ENCODE measurements at places on chromosomes 7 and 10.

DNA sequence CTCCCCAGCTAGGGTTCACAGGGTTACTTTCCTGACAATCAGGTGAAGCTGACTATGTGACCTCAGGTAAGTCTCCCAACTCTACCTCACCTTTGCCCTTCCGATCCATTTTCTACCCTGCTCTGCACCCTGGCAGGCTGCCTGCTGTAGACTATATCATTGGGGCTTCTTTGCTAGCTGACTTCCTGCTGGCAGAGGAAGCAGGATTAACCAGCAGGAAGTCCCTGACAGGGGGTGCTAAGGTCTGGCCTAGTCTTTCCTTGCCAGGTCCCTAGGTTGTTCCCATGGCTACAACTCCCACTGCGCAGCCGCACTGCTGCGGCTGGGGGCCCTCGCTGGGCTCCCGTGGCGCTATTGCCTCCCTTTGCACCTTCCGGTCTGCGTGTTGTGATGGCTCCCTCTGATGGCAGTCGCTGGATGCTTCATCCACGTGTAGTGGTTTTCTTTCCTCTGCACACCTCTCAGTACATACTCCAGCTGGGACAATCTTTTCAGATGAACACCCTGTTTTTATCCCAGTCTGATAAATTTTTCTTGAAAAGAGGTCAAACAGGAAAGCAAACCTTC is 365.9 kb downstream of the REEP3 start:
- no peak for DNase-seq

GRCh38 chr10:29276251-29276850 is 12.5 kb upstream of the LYZL1 start:
- DNase-seq: no peak

- no peak for DNase-seq
Observed at GRCh38 chr10:48456808-48457761, 147.8 kb downstream of the ARHGAP22 start.

- no peak for DNase-seq
Observed at GRCh38 chr10:122140461-122140902, 130.6 kb upstream of the BTBD16 start.

DNA sequence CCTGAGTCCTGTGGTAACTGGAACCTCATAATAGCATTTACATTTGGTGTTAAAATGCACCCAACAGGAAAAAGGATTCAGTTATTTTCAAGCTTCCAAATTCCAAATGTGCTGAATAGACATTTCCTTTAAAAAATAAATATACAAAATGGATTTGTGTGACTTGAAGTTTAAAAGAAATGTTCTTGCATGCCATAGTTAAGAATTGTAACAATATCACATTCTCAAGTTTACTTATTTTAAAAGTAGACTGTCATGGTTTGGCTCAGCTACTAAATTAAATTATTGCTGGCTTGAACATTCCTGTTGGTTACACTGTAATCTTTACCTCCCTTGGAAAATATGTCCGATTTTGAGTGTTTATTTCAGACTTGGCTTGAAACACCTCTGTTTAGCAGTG is 31.5 kb downstream of the BICC1 start:
- DNase-seq: no peak

GRCh38 chr10:97445722-97446639 is at the start of the genes EXOSC1 and ZDHHC16:
Gene EXOSC1 (minus strand): TSS chr10:97446006. CDS start chr10:97445985, 21 bp downstream.
Gene ZDHHC16 (plus strand): TSS chr10:97446175. CDS start chr10:97451676, 5,501 bp downstream.
- DNase-seq: peak; percentile 94

- DNase-seq: no peak
Observed at GRCh38 chr7:147771344-147771743, 819.2 kb upstream of the C7orf33 start.

DNA sequence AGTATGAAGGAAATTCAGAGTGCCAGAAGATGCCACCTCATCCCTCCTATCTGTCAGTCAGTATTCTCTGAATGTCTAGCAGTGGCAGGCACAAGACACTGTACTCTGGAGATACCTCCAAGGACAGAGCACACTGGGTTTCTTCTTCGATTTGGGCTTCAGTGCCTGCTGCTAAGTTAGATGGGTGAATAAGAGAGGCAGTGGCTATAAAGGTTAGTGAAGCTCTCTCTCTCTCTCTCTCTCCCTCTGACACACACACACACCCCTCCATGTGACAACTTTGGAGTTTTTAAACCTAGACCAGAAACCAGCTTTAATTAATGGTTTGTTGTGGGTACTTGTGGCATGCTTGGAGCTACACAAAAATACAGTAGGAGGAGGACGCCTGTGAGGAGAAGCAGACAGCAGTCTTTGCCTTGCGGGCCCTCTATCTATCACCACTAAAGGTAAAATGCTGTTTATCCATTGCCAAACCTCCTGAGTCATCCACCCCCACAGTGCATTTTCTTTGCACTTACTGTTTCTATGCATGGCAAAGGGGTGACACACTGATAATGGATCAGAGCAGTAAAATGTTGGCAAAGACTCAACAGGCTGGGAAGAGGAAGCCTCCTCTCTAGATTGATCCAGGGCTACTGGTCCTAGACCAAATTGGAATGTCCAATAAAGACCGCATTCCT is 102.5 kb downstream of the TRIL start:
- DNase-seq: no peak
